AG04449 (cell line): ENCODE measurements at places on chromosomes 2 and 18.

DNA sequence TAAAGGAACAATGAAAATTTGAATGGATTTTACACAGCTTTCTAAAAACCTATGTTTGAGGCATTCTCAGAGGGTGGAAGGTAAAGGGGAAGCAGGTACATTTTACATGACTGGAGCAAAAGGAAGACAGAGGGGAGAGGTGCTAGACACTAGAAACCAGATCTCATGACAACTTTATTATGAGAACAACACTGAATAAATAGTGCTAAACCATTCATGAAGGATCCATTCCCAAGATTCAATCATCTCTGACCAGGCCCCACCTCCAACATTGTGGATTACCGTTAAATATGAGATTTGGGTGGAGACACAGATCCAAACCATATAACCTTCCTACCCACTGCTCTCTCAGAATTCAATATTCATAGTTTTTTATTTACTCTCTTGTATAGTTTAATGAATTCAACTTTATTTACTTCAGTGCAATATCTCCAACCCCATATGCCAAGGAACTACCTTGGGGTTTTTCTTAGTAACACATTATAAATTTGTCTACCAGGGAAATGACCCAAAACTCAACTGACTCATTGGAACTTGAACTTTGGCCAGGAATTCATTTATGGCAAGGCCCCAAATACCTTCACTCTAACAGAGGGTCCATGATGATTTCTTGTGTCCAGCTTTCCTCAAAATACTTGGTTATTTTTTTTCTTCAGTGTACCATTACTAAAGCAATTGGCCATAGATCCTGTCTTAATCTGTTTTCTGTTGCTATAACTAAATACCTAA is 317.8 kb downstream of the GULP1 start:
- DNase-seq: no peak

GRCh38 chr2:222842491-222843174 is 18.2 kb upstream of the ACSL3 start:
- DNase-seq: no peak

DNA sequence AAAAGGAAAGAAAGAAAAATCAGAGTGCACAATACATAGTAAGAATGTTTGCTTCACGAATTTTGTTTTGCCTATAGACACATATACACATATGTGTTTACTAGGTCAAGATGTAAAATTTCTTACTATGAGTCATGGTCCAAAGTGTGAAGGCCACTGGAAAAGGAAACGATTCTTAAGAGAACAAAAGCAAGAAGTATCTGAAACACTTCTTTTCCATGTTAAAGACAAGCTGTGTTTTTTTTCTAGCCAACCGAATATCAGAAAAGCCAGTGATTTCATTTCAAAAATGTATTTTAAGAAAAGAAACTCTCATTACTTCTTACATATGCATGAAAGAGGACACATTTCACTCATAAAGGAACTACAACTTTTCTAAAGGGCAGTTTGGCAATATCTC is 24.9 kb downstream of the PECR start:
- DNase-seq: no peak

GRCh38 chr2:229206548-229206947 is 64.5 kb downstream of the PID1 start:
- DNase-seq: no peak

GRCh38 chr2:203650860-203651613 is 55.4 kb upstream of the CD28 start:
- no peak for DNase-seq

GRCh38 chr2:105919826-105920225 is 175.1 kb downstream of the NCK2 start:
- peak; percentile 21 for DNase-seq

DNA sequence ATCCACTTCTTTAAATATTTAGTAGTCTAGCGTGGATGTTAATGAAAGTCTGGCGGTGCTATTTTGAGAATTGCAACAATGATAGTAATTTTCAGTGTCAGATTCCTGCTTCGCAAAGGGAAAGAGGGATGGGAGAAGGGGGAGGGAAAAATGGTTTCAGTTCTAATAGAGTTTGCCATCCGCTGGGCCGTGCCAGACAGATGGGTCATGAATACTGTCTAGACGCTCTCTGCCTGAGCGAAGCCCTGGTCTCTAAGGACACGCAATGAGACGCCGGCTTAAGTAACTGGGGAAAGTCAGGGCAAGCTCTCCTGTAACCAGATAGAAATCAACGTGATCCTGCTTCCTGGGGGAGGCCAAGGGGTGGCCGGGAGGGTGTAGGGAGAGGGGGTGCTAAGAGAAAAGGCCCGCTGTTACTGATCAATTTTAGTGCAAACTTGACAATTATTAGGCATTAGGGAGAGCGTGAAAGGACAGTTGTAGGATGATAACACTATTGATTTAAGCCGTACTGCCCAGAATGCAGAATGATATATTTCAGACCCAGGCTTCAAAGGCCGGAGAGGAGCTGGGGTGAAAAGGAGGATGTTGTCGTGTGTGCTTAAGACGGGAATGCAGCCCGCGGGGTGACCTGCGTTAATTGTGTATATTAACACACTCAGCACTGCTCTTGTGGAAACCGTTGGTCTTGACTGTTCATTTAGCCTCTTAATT is 229.2 kb downstream of the LDLRAD4 start:
- DNase-seq: peak; percentile 77

DNA sequence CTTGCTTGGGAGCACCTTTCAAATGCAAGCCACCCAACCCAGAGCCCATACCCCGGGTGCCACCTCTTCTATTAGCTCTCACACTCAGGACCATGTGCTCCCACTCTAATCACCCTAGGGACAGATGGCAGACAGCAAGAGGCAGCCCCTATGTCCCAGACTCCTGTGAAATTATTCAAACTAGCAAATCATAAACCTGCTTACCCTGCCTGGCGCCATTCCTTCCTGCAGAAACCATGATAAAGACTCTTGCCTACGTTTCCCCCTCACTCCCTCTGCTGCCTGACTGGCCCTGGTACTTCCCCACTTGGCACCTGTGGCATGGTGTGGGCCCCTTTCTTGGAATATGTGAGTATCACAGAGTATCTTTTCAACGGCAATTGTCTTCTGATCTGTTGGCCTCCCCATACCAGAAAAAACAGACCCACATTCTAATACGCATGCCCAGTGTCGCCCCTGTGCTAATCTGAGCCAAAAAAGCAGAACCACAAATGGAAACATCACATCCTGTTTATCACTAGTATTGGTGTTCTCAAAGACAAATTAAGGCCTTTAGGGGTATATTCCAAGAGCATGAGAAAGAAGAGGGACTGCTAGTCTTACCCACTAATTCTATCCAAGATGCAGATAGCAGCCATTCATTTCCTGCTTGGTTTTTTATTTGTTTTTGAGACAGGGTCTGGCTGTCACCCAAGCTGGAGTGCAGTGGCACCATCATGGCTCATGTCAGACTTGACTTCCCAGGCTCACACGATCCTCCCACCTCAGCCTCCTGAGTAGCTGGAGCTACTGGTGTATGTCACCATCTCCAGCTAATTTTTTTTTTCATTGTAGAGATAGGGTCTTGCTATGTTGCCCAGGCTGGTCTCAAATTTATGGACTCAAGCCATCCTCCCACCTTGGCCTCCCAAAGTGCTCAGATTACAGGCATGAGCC is 44.1 kb upstream of the TTC39C start:
- no peak for DNase-seq

DNA sequence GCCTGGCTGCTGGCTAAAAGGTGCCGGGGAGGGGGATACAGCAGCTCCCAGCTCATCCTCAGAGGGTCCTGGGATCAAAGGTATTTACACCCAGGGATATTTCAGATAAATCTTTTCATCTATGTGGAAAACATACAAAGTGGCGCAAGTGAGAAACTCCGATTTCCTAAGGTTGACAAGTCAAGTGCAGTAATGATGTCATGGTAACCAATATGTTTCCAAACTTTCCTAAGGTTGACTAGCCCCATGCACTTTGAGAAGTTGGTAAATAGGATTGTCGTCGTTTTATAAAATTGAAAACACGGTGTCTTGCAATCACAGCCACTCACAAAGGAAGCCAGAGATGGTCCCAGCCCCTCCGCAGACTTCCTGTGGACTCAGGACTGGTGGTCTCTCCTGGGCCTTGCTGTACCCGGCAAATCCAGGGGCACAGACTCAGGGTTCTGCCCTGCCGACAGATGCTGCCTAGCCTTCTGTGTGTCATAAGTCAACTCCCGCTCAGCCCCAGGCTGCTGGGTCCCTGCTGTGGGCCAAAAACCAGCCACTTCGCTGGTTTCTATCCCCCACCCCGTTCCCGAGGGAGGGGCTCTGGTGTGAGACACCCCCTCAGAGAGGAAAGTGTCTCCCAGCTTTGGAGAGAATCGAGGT is 111.2 kb upstream of the PPP1CB start:
- DNase-seq: no peak

GRCh38 chr2:48874282-48874681 is 118.8 kb upstream of the LHCGR start:
- no peak for DNase-seq

DNA sequence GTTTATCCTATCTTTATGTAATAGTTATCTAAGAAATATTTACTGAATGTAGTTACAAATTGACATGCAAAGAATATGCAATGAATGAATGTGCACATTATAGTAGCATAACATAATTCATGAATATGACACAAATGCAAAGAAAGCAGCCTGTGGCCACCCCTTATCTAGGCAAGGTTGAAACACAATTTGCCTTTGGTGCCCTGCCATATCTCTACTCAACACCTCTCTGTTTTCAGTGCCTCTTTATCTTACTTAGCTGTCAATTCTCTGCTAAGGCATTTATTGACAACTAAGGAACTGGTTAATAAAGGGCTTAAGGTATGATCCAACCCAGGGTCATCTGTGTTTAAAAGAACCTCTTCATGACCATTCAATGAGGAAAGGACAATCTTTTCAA is 18.9 kb downstream of the REV1 start:
- DNase-seq: no peak

- DNase-seq: no peak
These were observed 49.0 kb upstream of the MAP4K3 start for GRCh38 chr2:39486071-39486470.

GRCh38 chr2:235842941-235843340 is 325.2 kb downstream of the GBX2 start:
- no peak for DNase-seq

DNA sequence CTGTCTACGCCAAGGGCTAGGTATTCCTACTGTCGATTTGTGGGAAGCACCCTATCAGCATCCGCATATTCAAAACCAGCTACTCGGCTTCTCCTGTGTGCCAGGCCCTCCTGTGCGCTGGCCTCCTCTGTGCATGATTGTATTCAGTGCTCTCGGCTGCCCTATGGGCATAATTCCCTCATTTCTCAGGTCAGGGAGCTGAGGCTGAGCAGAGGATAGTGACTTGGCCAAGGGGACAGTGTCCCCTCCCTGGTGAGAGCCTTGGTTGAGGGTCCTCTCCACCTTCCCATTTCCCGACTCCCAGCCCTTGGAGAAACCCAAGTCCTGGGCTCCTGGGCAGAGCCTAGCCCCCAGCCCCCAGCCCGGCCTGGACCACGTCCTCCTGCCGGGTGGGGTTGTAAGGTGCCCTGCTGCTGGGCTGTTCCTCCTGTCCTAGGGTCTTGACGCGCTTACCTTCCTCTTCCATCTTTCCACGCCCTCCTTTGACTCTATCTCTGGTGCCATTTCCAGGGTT is 6.3 kb upstream of the HS6ST1 start:
- no peak for DNase-seq

DNA sequence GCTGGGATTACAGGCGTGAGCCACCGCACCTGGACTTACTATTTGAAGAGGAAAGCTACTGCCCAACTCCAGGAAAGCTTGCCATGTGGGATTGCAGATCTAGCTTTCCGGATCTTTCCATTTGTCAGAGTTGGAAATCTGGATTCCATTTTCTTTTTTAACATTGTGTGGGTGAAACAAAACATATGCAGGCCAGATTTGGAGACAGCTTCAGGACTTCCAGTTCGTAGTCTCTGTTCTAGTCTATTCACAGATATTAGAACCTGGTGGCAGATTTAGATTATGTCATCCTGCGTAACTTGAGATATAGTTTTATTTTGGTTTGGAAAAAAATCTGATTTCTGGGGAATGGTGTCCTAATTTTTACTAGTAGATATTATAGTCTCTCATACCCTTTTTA is 70.5 kb downstream of the ZNF236 start:
- DNase-seq: no peak

DNA sequence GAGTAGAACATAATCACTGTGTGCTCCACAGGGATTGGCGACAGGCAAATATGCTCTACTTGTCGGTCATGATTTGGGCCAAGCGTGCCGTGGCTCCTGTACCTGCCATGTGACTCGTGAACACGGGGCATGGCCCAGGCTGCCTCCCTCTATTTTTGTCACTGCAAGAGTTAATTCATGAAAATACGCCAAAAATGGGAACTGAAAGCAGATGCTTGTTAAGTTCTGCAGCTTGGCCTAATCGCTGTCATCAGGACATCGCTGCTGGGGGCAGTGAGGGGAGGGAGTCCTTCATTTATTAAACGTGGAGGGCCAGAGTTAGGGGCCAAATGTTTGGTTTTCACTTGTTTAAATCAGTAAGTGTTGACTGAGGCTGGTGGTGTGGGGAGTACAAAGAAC is 177.8 kb downstream of the BCL2 start:
- no peak for DNase-seq

DNA sequence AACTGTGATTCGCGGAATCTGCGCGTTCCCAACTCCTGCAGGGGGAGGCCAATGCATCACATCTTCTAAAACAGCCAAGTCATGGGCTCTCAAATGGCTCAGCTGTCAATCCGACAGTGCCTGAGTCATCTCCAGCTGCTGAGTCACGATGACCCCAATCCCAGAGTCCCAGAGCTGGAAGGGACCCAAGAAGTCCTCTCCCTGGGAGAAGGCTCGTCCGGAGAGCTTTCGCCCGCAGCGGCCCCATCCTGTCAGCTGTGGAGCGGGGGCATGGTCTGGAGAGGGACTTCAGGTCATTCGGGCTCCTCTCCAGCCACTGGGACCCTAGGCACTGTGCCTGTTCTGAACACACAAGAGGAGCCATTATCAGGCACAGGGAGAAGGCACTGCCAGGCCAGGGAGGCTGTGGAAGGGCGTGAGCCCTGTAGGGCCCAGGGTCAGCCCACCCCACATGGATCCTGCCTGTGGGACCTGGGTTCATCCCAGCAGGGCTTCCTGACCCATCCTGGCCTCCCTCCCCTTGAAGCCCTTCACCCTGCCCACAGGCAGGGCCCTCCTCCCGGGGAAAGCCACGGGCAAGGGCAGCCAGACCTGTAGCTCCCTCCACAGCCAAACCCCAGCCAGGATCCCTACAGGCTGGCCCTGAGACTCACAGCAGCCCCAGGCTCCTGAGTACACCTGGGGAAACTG is 47.6 kb upstream of the GPC1 start:
- DNase-seq: peak; percentile 67

- DNase-seq: no peak
These were observed 27.2 kb downstream of the CDKL4 start for GRCh38 chr2:39216346-39217191.

GRCh38 chr2:186632417-186632816 is 42.6 kb downstream of the ITGAV start:
- DNase-seq: no peak

GRCh38 chr2:10223471-10223870 is 79.2 kb upstream of the HPCAL1 start:
- no peak for DNase-seq
